ENCODE measurements at places on chromosomes 12 and 14.
A peak's percentile ranks its signal among the peaks of the same experiment; 100 is the strongest.

DNA sequence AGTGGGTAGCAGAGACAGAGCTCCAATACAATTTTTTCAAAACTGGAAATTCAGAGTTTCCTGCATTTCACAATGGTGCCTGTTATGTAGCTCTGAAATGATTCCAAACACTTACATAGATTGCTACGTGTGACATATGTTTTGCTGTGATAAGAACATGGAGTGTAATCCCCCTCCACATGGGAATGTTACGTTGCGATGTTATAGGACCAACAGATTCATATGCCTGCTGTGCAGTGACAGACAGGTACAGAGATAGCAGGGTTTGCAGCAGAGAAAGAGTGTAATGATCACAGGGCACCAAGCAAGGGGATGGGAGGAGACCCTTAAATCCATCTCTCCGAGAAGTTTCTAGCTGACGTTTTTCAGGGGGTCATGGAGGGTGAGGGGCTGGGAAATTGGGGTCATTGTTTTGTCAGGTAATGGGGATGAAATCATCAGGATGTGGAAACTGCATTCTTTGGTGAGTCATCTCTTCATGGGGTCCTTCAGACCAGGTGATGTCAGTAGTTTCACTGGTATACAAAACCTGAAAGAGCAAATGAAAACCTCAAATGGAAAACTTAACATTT is 76.6 kb upstream of the OSBPL8 start:
- DNase-seq, result no peak

DNA sequence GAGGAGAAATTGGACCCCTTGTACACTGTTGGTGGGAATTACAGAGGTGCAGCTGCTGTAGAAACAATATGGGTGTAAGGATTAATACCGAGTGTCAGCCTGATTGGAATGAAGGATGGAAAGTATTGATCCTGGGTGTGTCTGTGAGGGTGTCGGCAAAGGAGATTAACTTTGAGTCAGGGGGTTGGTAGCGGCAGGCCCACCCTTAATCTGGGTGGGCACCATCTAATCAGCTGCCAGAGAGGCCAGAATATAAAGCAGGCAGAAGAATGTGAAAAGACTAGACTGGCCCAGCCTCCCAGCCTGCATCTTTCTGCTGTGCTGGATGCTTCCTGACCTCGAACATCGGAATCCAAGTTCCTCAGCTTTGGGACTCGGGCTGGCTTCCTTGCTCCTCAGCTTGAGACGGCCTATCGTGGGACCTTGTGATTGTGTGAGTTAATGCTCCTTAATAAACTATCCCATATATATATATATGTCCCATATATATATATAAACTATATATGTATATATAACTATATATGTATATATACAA is 38.4 kb upstream of the PPP2R5C start:
- no peak for DNase-seq

DNA sequence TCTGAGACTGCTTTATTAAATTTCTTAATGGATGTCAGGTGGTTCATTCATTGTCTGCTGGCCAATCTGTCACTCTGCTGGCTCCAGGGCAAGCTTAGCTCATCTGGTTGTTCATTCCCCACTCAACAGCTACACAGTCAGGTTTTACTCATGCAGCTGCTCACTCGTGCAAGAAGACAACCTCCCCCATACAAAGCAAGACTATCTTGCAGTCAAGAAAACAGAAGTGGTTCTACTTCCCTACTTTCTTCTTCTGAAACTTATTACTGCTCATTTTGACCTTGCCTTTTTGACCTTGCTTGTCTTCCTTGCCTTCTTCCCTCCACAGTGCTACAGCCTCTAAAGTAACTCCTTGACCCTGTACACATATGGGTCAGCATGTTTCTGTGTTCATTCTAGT is 277.9 kb downstream of the SSPN start:
- DNase-seq, result no peak

DNA sequence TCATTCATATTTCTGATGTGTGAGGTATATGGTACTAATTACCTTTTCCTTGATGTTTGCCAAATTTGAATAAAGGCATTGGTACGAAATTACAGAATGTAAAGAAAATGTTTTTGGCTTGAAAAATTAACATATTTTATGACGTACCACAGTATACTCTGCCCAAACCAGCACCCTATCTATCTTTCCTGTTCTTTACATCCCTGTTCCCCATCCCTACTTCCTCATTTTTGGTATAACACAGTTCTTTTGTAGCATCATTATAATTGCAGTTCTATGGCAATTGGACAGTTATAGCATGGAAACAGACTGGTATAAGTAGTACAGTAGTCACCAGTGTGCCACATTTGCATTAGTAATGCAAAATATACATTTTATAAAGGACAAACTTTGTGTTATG is 7.0 kb upstream of the CCT2 start:
- no peak for DNase-seq

- no peak for DNase-seq
These were observed 12.5 kb upstream of the GALNT6 start for GRCh38 chr12:51403681-51404136.

GRCh38 chr12:68336889-68337303 is 4.7 kb upstream of the MDM1 start:
- DNase-seq, result peak; percentile 91

GRCh38 chr14:91358654-91359220 is 58.9 kb downstream of the CCDC88C start:
- no peak for DNase-seq

DNA sequence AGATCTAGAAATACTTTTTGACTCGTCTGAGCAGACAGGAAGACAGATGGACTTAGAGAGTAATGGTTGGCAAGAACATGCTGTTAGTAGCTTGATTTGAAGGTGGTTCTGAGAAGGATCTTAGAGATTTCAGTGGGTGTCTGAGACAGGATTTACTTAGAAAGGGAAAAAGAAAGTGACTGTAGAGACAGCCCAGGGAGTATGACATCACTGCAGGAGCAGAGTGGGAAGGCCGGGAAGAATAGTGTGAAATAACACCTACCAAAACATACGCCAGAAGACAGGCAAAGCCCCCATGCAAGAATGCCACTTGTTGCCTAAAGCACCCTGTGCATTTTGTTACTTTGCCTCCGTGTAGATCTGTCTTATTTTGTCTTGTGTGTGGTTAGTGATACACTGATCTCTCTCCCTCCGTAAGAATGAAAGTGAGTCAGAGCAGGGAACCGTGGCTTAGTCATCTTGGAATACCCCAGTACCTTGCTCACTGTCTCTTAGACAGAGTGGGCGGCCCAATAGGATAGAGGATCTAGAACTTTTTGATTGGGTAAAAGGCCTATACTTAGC is 161.3 kb upstream of the IFNG-AS1 start:
- DNase-seq, result no peak

DNA sequence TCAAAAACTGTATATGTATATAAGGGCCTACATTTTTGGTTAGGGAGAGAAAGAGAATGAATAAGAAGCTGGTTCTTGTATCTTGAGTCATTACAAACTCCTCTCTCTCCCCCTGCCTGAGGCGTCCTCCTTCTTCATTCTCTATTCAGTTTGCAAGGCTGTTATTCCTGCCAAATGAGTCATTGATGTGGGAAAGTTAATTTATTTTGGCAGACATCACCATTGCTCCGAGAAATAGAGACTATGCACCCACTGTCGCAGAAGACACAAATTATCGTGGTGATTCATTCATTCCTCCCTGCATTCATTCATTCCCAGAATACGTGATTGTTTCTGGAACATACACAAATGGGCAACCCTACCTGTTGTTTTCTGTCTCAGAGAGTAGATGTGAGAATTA is 112.5 kb upstream of the MED13L start:
- no peak for DNase-seq

DNA sequence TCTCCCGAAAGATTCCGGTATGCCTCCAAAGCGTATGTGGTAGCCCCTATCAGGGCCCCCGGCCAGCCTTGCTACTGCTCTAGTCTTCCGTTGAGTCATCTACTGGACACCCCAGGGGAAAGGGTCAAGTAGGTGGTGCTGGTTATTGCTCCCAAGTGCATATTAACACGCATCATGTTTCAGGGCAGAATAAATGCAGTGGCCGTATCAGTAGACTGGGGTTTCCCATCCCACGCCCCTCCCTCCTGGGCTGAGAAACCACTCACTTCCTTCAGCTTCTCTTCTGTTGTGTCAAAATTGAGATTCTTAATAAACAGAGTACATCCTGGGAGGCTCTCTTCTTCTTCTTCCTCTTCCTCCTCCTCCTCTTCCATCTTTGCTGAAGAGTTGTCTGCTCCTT is 39.3 kb downstream of the RBM19 start:
- DNase-seq, result no peak

- DNase-seq, result no peak
These were observed 26.9 kb downstream of the ZDHHC17 start for GRCh38 chr12:76790564-76791552.

DNA sequence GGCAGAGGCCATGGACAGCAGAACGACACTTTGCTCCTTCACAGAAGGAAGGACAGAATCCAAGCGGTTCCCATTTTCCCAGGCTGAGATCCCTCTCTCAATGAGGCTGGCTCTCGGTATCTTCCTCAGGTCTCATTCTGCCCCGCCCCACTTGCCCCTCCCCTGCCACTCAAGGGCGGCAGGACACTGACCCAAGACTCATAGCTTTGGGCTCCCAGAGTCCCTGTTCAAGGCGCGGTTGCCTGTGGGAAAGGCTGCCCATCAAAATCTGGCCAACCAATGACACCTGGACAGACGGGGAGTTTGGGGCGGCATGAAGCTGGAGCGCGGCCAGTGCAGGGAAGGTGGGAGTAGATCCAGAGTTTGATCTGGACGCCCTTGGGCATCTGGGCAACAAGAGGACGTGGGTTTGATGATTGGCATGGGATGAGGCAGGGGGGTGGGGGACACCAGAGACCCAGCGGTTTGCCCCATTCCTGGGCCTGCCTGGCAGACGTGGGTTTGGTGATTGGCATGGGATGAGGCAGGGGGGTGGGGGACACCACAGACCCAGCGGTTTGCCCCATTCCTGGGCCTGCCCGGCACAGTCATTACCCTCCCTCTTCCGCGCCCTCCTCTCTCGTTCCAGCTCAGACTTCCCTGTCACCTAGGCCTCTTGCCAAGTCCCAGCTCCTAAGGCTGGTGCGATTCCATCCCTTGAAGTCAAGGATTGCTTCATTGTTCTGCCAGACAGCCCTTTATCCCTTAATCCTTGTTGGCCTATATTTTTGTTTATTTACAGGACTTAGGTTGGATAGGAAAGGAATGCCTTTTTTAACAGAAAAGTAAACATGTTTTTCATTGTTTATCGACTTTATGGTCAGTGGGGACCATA is 92.1 kb downstream of the NINJ2 start:
- DNase-seq, result peak; percentile 10

GRCh38 chr14:70901269-70901668 is 6.0 kb upstream of the PCNX1 start:
- no peak for DNase-seq

- peak; percentile 64 for DNase-seq
These were observed 5.5 kb downstream of the AQP5 start for GRCh38 chr12:49967042-49967776.

GRCh38 chr14:56650048-56650447 is 70.5 kb downstream of the TMEM260 start:
- no peak for DNase-seq

- DNase-seq, result no peak
These were observed 204.9 kb upstream of the C14orf180 start for GRCh38 chr14:104374718-104375080.
